ENCODE measurements at places on chromosomes 6 and 20. TPM values are rescaled to one million over a fixed set of nuclear protein-coding genes. Genes with fewer than 3 reads are reported as not detected.

GRCh38 chr6:74333406-74333805 is 637.4 kb downstream of the CD109 start:
- no peak for DNase-seq
- H3K36me3 ChIP-seq, result no peaks in the 10 kb centered on the region
- no peaks in the 10 kb centered on the region for H3K4me1 ChIP-seq
- H3K27me3 ChIP-seq, result no peaks in the 10 kb centered on the region
- H3K27ac ChIP-seq, result no peak overlapping the region
- H3K4me3 ChIP-seq, result no peak overlapping the region

- H3K36me3 ChIP-seq, result no peaks in the 10 kb centered on the region
- no peaks in the 10 kb centered on the region for H3K27me3 ChIP-seq
- H3K4me1 ChIP-seq, result no peaks in the 10 kb centered on the region
- H3K27ac ChIP-seq, result no peak overlapping the region
- H3K4me3 ChIP-seq, result no peak overlapping the region
These were observed 7.1 kb downstream of the PLTP start for GRCh38 chr20:45904583-45905504.

DNA sequence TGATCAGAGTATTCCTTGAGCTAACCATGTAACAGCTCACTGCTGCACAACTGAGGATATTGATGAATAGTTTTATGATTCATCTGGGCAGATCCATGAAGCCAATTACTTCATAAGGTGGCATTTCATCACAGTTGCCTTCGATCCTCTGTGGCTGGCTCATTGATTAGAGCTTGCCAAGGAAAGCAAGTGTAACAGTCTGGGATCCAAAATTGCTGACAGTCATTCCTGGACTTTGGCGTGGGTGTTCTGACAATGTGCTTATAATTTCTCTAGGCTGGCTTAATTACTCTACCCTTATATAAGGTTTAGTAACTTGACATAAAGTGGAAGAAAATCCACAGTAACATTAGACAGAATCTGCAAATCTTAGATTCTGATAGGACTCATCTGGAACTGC is 551.3 kb upstream of the CDH4 start:
- H3K27ac ChIP-seq, result no peak overlapping the region
- H3K27me3 ChIP-seq, result no peaks in the 10 kb centered on the region
- H3K4me3 ChIP-seq, result no peak overlapping the region
- no peaks in the 10 kb centered on the region for H3K36me3 ChIP-seq
- H3K4me1 ChIP-seq, result no peaks in the 10 kb centered on the region

DNA sequence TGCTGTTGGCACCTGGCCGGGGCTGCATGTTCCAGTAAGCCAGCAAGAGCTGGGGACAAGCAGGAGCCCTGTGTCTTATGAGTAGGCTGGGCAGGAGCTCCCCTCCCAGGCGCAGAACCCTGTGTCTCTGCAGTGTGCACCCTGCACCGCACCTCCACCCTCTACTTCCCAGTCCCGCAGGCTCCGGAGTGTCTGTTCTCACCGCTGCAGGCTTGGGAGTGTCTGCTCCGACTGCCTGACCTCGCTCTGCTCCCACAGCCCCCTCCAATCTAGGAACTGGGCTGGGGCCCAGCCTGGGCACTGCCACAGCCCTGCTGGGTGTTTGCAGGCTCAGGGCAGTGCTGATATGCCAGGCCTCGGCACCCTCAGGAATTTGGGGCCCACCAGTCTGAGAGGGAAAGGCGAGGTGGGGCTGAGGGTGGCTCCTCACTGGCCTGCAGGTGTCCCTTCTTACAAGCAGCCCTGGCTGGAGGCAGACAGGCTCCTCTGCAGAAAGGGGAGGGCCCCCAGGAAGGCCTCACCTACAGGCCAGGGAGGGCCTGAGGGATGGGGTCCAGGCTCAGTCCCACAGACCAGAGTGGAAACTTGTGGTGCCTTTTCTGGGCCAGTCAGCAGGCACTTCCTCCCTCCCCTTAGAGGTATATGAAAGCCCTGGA is 871.6 kb upstream of the GJE1 start:
- H3K36me3 ChIP-seq, result no peaks in the 10 kb centered on the region
- H3K27me3 ChIP-seq, result peaks cover 3% of the 10 kb centered on the region
- H3K4me3 ChIP-seq, result no peak overlapping the region
- DNase-seq, result no peak
- H3K27ac ChIP-seq, result no peak overlapping the region

DNA sequence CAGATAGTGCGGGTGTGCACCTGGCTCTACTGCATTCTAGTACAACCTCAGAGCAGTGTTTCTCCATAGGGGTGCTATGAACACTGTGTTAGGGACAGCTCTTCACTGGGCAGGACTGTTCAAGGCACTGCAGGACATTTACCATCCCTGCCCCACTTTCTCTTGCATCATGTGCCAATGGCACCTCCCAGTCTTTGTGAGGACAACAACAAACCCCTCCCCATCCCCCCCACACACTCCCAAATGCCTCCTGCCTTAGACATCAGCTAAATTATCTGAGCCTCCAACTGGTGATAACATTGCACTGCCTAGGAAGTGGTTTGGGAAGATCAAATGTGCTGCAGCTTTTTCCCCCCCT is 98.9 kb downstream of the FYN start:
- H3K36me3 ChIP-seq, result peaks cover 22% of the 10 kb centered on the region
- H3K27me3 ChIP-seq, result no peaks in the 10 kb centered on the region
- H3K4me3 ChIP-seq, result no peak overlapping the region
- H3K4me1 ChIP-seq, result peaks cover 77% of the 10 kb centered on the region
- no peak for DNase-seq

GRCh38 chr6:85436411-85436810 is 13.5 kb upstream of the NT5E start:
- H3K4me1 ChIP-seq, result no peaks in the 10 kb centered on the region
- no peaks in the 10 kb centered on the region for H3K36me3 ChIP-seq
- no peak overlapping the region for H3K27ac ChIP-seq
- H3K4me3 ChIP-seq, result no peak overlapping the region
- H3K27me3 ChIP-seq, result no peaks in the 10 kb centered on the region
- no peak for DNase-seq

DNA sequence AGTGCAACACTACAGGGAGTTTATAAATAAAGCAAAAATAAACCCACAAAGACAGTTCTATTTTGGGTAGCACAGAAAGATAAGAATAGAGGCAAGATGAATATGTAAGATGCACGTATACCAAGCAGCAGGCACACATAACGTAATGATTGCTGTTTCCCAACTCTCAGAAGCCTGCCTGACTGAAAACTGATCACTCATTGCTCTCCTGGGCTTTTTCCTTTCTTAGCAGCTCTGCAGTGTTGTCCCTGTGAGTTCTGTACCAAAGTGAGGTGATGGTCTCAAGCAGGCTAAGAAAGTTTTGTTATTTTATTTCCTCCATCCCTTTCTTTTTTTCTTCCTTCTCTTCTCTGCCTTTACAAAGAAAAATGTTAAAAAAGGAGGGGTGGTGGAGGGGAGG is 522.0 kb upstream of the MAN1A1 start:
- no peak for DNase-seq
- no peaks in the 10 kb centered on the region for H3K27me3 ChIP-seq
- no peak overlapping the region for H3K27ac ChIP-seq
- no peaks in the 10 kb centered on the region for H3K36me3 ChIP-seq
- H3K4me1 ChIP-seq, result no peaks in the 10 kb centered on the region
- H3K4me3 ChIP-seq, result no peak overlapping the region

GRCh38 chr6:30735668-30736314 is 6.7 kb downstream of the FLOT1 start:
- DNase-seq, result no peak
- no peaks in the 10 kb centered on the region for H3K27me3 ChIP-seq
- H3K36me3 ChIP-seq, result peaks cover 8% of the 10 kb centered on the region
- no peak overlapping the region for H3K4me3 ChIP-seq
- peak overlapping the region; percentile 36 for H3K27ac ChIP-seq

SGK2 gene
- total RNA-seq, result 1.3 TPM

CNBD2 gene
- total RNA-seq, result 13.8 TPM

TFEB gene
- total RNA-seq, result 19.4 TPM

Data from T-cell (primary cell).